ENCODE measurements at places on chromosomes 2 and 18. TPM values are rescaled to one million over a fixed set of nuclear protein-coding genes. Genes with fewer than 3 reads are reported as not detected.

- DNase-seq = no peak
These were observed 269.3 kb upstream of the ID2 start for GRCh38 chr2:8412586-8412985.

- peak; percentile 58 for DNase-seq
These were observed 92.3 kb upstream of the SMAD2 start for GRCh38 chr18:48022531-48023329.

ALLC gene
- not detected for total RNA-seq

FEV gene
- total RNA-seq = not detected

GRCh38 chr2:119960821-119961220 lies 52.1 kb upstream of the EPB41L5 start:
- peak; percentile 96 for DNase-seq

DNA sequence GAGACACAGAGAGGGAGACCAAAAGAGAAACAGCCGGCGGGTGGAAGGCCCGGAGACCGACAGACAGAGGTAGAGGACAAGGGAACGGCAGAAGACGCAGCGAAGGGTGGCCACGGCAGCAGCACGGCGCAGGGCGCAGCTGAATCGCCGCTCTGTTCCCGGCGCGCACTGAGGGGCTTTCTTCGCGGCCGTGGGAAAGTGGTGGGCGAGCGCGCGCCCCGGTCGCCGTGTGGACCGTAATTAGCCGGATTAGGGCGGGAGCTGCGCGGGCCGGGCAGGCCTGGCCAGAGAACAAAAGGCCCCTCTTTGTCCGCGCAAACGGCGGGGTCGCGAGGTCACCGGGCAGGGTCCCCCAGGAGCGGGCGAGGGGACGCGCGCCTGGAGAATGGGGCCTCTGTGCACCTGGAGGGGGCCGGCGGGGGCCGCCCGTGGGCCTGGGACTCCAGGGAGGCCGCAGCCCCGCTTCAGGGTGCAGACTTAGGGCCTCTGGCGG lies 158.3 kb downstream of the ZFP36L2 start:
- no peak for DNase-seq

DNA sequence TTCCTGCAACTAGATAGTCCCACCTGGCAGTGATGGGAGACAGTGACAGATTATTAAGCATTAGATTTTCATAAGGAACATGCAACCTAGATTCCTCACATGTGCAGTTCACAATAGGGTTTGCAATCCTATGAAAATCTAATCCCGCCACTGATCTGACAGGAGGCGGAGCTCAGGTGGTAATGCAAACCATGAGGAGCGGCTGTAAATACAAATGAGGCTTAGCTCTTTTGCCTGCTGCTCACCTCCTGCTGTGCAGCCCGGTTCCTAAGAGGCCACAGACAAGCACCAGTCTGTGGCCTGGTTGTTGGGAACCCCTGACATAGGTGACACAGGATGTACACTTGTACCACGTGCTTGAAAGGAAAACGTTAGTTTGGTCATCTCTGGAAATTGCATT lies 41.6 kb downstream of the CDH19 start:
- DNase-seq = no peak
